CD4-positive, alpha-beta T cell treated with Interleukin-15 for 4 hours (primary cell): ENCODE measurements at places on chromosomes 3 and 15.

- DNase-seq = no peak
Measured at GRCh38 chr3:169227911-169228310, 435.6 kb downstream of the MECOM start.

DNA sequence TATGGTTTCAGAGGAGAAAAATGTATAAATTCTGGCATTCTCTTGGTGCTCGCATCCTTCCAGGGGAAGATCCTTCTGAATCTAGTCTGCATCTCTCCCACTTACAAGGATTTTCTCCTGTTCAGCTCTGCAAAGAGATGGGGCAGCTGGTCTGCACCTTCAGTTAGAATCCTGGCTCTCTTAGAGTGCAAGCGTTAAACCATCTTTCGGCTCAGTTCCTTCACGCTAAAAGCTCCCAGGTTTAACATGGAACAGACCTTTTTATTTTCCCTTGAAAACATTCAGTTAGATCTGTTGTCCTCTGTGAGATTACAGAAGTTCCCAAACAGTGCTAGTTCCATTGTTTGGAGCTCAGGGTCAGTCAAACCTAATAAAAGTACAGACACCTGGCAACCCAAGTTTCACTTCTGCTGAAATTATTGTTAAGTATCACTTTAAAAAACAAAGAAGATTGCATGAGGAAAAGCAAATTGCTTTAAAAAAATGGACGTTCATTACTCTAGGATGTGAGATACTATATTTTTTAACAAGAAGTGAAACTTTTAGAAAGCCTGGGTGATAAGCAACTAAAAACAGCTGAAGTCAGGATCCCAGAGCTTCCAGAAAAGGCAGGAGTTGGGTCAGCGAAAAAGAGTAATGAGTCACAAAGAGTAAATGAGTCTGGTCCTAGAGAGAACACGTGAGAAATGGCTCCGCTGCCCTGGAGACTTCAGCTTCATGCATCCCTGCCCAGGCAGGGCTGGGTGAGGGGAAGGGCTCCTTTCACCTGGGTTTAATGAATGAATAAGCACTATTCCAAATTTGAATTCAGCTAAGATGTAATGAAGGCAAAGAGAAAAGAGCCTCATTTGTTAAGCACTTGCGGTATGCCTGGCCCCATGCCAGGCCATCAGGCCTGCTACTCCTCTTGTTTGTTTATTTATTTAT lies 63.3 kb downstream of the ABTB1 start:
- DNase-seq = no peak

- DNase-seq = peak; percentile 70
Measured at GRCh38 chr3:107240183-107241091, 136.8 kb upstream of the CCDC54 start.

GRCh38 chr3:95280711-95281352 lies 1218.0 kb downstream of the NSUN3 start:
- DNase-seq = no peak

GRCh38 chr3:53489386-53489785 lies 5.0 kb upstream of the CACNA1D start:
- no peak for DNase-seq

- no peak for DNase-seq
Measured at GRCh38 chr3:173397161-173398110, at the start of gene NLGN1. Gene NLGN1, plus strand, starts transcription at chr3:173397744.

- no peak for DNase-seq
Measured at GRCh38 chr3:102036017-102036416, 186.7 kb downstream of the NFKBIZ start.

DNA sequence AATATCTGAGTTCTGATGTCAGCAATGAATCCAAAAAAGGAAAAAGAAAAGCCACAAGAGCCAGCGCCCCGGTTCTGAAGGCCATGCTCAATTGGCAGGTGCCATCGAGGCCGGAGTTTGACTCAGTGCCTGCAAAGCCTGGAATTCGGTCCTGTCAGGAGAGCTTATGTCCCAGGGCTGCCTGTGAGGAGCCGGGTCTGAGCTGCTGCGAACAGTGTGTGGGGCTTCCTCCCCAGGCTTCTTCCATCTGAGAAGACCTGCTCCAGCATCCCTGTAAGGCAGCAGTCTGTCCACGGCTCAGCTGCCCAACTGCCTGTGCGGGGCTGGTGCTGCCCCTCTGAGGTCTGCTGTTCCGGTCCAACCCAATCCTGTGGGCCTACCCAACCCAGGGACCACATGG lies 46.1 kb downstream of the ROPN1B start:
- DNase-seq = no peak

DNA sequence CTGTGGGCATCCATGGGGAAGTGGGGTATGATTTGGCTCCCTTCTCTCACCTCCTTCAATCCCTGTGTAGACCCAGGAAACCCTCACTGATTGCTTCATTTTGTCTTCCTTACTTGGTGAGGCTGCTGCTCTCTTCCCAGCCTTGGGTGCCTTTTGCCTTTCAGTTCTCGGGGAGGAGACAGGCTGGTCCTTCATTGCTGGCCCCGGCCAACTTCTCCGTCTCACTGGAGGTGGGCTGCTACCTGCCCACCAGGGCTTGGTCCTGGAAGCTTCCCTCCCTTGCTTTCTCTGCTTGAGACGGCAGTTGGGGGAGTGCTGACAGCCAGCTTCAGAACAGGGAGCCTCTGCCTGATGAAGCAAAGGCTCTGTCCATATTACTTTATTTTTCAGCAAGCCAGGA lies 4.7 kb downstream of the FOXL2 start:
- no peak for DNase-seq

GRCh38 chr15:40941068-40941527 lies 12.0 kb downstream of the DLL4 start:
- DNase-seq = no peak

- DNase-seq = no peak
Measured at GRCh38 chr15:90710436-90711027, 6.6 kb upstream of the BLM start.

GRCh38 chr15:53829471-53829870 lies 70.0 kb upstream of the WDR72 start:
- DNase-seq = no peak

GRCh38 chr3:124563376-124563775 lies 166.9 kb upstream of the UMPS start:
- no peak for DNase-seq
